ENCODE measurements at places on chromosomes 2 and 18.

DNA sequence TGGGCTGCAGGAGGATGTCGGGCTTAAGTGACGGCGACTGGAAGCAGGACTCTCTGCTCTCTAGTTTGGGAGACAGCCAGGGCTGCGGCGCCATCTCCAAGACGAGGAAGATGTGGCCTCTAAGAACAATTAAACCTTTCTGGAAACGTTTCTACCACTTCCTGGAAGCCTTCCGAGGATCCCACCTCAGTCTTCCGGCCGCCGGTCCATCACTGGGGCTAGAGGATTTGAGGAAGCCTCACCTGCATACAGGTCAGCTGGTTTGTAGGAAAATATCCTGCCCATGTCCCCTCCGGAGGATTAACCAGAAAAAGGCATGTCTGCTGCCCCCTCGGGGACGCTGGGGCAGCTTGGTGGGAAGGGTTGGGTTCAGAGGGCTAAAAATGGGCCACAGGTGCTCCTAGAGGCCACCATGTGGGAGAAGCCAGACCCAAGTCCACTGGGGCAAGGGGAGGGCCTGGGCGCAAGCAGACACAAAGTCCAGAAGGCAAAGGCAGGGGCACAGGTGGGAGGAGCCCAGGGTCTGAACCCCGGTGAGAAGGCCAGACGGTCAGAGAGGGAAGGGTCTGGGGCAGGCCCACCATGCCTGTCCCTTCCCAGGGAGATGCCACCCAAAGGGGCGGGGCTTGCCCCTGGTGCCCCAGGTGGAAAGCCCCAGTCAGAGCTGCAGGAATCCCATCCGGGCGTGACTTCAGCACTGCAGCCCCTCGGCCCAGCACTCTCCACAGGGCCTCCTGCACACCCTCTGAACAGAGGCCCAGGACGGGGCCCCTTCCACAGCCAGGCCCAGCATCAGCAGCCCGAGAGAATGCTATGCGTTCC lies 82.2 kb upstream of the ID2 start:
- DNase-seq: no peak

- DNase-seq: peak; percentile 5
These were observed 124.5 kb downstream of the DCDC2C start for GRCh38 chr2:3827673-3828575.

- DNase-seq: peak; percentile 79
These were observed 15.6 kb upstream of the RIOK3 start for GRCh38 chr18:23437357-23438045.

GRCh38 chr18:9987931-9988330 lies 74.1 kb downstream of the VAPA start:
- DNase-seq: no peak

GRCh38 chr2:109376115-109376514 lies 237.7 kb downstream of the SEPTIN10 start:
- no peak for DNase-seq

- DNase-seq: no peak
These were observed 25.8 kb downstream of the PHLPP1 start for GRCh38 chr18:62741118-62741566.

DNA sequence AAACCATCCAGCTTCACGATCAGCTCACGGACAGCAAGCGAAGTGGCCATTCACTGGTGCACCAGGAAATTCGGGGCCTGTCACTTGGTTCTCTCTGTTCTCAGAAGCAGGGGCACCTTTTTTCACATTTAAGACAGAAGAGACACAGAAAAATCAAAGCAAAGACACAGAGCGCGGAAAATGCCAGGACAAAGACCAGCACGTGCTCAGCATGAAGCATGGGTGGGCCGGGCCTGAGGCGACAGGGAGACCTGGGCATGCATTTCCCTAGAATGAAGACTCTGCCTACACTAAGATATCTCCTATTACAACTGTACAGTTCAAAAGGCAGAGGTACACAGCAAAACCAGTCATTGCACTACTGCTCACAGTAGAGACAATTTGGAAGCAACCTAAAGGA lies 117.4 kb upstream of the ID2 start:
- DNase-seq: no peak

DNA sequence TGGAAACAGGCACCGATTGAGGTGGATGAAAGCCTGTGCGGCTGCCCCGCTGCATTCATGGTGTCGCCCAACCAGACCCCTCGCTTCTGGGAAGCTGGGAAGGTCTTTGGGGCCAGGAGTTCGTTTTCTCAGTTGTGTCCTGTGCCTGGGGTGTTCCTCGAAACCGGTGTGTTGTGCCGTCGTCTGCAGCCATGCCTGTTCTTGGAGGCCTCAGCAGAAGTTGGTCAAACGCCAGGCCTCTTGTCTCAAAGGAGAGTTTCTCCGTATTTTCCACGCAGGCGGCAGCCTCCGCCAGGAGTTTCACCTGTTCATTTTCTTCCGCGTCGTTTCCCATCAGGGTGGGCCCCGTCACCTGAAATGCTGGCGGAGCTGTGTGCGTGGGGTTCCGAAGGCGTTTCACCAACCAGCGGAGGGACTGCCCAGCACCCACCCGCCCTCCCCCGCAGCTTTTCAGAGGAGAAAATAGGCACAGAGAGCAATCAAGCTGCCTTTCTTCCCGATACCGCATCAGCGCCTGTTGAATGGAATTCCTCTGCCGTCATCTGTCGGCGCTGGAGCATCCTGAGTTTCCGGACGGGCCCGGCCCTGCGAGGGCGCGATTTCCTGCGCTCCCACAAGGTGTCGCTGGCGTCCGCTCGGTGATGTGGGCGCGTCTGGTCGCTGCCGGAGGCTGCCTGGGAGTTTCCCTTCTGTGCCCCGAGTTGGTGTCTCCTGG lies 17.0 kb upstream of the NFATC1 start:
- DNase-seq: peak; percentile 88

DNA sequence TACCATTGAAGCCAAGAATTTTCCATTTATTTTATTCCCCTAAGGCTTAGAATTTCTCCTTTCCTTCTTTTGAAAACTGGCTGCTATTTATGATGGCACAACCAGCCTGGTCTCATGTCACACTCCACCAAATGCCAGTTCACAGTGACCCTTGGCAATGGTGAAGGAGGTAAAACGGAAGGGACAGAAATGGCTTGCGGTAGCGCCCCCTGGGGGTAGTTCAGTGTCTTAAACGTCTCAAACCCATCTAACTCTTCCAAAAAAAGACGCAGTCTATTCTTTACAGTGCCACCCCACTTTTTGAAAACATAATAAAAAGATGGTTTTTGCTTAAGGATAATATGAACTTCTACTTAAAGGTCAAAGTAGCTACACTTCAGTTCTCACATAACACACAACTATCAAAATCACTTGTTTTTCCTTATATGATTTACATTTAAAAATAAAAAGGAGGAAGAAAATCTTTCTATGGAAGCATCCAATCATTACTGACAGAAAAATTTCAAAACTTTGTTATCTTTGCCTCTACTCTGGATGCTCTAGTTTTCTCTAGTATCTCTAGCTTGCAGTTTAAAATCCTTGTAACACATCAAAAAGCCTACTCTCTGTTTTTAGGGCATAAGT lies 28.0 kb downstream of the PNO1 start:
- DNase-seq: peak; percentile 55

DNA sequence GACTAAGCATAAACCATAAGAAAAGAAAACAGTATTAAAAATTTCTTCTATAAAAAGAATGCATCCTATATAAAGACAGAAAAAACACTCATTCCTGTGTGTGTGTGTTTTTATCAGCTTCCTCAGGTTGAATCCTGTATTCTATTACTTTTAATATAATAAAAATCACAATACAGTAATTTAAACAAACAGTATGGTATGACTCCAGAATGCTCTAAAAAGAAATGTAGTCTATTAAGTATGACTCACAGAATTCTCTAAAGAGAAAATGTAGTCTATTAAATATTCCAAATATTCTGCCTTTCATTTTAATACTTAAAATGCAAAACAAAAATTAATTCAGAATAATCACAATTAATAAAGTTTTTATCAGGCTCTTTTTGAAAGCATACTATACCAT lies 19.8 kb downstream of the CCDC88A start:
- DNase-seq: no peak

DNA sequence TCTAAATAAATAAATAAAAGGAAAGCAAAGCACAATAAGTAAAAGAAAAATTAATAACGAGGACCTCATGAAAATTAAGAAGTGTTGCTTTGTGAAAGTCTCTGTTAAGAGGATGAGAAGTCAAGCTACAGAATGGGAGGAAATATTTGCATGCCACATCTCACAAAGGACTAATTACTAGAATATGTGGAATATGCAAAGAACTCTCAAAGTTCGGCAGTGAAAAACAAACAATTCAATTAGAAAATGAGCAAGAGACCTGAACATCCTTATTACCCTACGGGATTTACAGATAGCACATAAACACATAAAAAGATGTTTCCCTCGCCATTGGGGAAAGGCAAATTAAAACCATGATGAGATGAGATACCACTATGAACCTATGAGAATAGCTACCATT lies 23.3 kb downstream of the CYP26B1 start:
- no peak for DNase-seq

- no peak for DNase-seq
These were observed 80.5 kb downstream of the BCL2L11 start for GRCh38 chr2:111201214-111201613.

DNA sequence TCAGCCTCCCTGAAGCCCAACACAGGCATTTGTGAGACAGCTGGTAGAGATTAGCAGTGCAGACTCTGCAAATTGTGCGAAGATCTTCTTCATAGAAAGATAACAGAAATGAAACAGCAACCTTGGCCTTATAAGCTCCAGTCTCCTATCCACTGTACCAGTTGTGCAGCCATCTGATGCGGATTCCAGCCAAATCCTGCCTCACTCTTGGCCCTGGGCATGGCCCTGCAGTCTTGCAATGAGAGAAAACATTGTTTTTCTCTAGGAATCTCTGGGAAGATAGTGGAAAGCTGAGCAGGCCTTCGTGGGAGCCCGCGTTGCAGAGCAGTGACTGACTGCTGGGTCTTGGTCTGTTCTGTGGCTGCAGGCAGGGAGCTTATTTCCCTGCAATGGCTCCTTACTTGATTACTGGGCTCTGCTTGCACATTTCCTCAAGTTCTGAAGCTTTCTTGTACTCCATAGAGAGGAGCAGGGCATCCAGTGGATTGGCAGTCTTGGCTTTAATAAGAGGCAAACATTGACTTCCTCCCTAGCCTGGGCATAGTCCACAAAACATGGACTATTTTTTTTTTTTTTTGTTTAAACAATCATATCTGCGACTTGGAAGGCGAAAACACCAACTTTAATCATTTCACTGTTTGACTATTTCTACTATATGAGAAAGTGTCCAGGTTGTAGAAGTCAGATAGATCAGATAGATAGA lies 193.0 kb downstream of the ACTR3 start:
- no peak for DNase-seq

DNA sequence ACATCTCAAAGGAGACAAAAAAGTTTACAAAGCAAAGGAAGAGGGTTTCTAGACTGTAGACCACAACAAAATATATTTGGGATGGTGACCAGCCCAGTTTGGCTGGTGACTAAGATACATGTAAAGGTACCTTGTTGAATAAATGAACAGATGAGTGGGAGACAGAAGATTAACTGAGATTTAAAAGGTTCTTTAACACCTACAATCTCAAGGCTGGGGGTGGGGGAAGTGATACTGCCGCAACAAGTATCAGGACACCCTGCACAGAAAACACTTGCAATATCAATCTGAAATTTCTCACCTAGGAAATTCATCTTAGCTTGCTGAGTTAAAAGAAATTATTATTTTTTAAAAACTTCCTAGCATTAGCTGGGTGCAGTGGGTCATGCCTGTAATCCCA lies 8.3 kb downstream of the RNF149 start:
- DNase-seq: no peak

GRCh38 chr2:25043241-25043867 lies 1.5 kb downstream of the EFR3B start:
- DNase-seq: no peak

DNA sequence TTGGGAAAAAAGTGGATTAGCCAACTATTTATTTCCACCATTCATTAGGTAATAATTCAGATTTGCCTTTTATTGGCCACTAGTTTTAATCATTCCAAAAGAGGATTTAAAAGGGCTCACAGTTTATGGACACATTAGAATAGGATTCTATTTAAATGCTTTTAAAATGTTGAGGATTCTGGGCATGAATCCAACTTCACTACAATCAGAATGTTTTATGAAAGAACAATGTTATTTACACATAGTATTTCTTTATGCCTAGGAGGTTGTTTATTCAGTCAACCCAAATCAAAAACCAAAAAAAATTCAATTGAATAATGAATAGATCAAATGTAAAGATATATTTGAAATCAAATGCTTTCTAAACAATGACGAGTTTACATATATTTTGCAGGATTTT lies 232.2 kb downstream of the GULP1 start:
- no peak for DNase-seq

DNA sequence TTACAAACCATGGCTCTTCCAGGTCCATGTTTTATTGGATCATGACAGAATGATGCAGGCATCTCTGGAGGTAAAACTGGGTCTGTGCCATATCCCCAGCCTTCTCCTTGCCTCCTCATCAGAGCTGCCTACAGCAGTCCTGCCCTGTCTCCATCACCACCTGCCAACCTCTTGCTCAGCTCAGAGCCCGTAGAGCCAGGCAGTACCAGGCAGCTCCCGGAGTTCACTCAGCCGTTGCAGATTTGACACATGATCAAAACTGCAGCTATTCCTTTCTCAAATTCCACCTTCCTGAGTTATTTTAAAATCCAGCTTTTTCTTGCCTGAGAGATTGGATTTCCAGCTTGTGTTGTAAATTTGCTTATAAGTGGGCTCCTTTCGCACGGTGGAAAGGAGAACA lies 218.2 kb upstream of the CELF4 start:
- DNase-seq: no peak

DNA sequence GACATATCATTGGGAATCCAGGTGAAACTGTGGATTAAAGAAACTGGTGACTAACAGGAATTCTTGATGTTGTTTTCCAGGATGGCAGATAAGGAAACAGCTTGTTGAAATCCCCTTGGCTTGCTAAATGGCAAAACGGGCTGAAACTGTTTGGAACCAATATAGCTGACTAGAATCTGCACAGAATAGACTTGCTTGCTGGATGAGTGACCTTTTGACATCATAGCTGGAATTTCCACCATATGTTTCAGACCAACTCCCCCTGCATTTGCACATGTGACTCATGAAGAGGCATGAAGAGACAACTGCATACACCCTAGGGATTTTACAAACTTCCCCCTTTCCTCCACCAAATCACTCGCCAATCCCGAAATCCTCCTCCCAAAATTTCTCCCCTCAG lies 87.7 kb upstream of the LYPD1 start:
- no peak for DNase-seq

GRCh38 chr2:217415316-217415715 lies 555.5 kb upstream of the TNP1 start:
- no peak for DNase-seq

Data from stimulated activated CD4-positive, alpha-beta T cell treated with anti-CD3 and anti-CD28 coated beads, Interleukin-12 subunit alpha, Interleukin-12 subunit beta, amount 100 ng/mL, for 48 hours (primary cell).